ENCODE measurements at places on chromosomes 5 and 9. TPM values are rescaled to one million over a fixed set of nuclear protein-coding genes. Genes with fewer than 3 reads are reported as not detected.

Gene LHX6
- polyA plus RNA-seq = 3.5 TPM

Gene AQP7
- 24.4 TPM for polyA plus RNA-seq

Gene ACOT12
- 1.2 TPM for polyA plus RNA-seq

Gene ABHD17B
- polyA plus RNA-seq = 29.9 TPM

Gene PFN3
- 2.0 TPM for polyA plus RNA-seq

Gene MVB12B
- 15.0 TPM for polyA plus RNA-seq

Gene WNK2
- polyA plus RNA-seq = 28.5 TPM

Gene NTNG2
- polyA plus RNA-seq = 0.18 TPM

Gene TNC
- 323 TPM for polyA plus RNA-seq

Gene SRP19
- 99.6 TPM for polyA plus RNA-seq

Gene CEL
- polyA plus RNA-seq = 4.7 TPM

Gene ANKRD33B
- 1.5 TPM for polyA plus RNA-seq

Gene PDE6A
- polyA plus RNA-seq = 0.25 TPM

Gene GRM6
- polyA plus RNA-seq = 1.9 TPM

Gene ANKRD31
- 0.86 TPM for polyA plus RNA-seq

Gene ARL15
- 30.9 TPM for polyA plus RNA-seq

Gene CENPH
- polyA plus RNA-seq = 29.5 TPM

Gene PGM5
- 38.2 TPM for polyA plus RNA-seq

Gene OR2S2
- not detected for polyA plus RNA-seq

Gene IFNA2
- not detected for polyA plus RNA-seq

Gene TAL2
- polyA plus RNA-seq = 2.2 TPM

Gene BTNL3
- not detected for polyA plus RNA-seq

Gene C9orf153
- 0.15 TPM for polyA plus RNA-seq

Gene KIF27
- polyA plus RNA-seq = 27.4 TPM

Gene POLR3G
- polyA plus RNA-seq = 4.9 TPM

Gene PHF2
- polyA plus RNA-seq = 37.8 TPM

Gene N4BP3
- 3.4 TPM for polyA plus RNA-seq

Gene TSSK1B
- 0.12 TPM for polyA plus RNA-seq

Gene FRMPD1
- polyA plus RNA-seq = 1.0 TPM

Gene MARCHF6
- polyA plus RNA-seq = 242 TPM

Gene PCDHB10
- 7.2 TPM for polyA plus RNA-seq

Gene PCDHGA5
- 2.7 TPM for polyA plus RNA-seq

Gene HMCN2
- polyA plus RNA-seq = 0.98 TPM

Gene CD14
- 5.6 TPM for polyA plus RNA-seq

Gene GAPT
- 0.55 TPM for polyA plus RNA-seq
